ENCODE measurements at places on chromosomes 2 and 18.

DNA sequence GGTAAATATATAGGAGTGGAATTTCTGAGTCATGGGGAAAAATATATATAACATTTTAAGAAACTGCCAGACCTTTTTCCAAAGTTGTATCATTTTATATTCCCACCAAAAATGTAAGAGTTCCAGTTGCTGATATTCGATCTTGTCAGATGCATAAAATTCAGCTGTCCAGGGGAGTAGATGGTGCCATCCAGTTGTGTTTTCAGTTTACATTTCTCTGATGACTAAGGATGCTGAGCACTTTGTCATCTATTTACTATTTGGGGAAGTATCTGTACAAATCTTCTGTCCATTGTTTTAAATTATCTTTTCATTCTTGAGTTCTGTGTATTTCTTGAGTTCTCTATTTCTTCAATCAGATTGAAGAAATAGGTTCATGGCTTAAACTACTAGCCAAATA, 126.1 kb downstream of the RTN4 start:
- DNase-seq = no peak

DNA sequence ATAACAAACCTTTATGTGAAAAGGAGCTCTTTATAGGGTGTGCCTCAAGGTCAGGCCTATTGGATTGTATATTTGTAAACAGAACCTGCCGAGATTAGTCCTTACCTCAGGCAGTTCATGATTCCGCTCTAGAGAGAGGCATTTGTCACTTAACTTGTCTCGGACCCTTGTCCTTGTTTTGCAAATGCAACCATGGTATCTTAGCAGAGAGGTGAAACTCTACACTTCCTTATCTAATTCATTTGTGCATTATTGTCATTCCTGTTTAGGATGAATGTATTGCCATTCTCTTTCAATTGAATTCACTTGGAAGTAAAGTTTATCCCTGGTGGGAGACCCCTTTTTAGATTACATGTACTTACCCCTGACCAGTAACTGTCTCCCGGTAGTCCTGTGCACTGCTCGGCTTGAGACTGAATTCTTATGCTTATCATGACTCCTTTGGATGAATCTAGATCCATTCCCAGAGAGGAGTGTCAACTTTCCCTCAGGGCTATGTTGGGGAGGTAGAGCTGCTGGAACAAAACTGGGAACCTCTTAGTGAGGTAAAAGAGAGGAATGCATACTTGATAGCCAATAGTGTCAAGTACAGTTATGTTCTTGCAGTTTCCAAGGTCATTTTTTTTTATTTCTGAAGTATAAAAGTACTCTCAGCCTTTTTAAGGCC, 46.6 kb downstream of the SGPP2 start:
- no peak for DNase-seq

DNA sequence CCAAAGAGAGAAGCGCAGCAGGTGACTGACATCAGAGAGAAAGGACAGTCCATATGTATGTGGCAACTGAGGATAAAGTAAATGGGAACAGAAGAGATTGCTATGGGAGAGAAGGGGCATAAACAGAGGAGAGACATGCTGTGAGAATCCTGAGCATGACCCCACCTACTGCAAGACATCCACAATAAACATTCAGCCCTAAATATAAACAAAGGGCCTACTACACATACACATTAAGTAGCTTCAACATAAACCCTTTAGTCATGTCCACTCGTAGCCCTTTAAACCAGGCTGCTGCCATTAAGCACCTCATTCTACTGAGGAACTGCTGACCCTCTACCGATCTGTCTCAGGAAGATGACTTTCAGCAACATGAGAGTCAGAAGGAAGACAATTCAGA, 32.9 kb downstream of the CCBE1 start:
- DNase-seq = no peak

DNA sequence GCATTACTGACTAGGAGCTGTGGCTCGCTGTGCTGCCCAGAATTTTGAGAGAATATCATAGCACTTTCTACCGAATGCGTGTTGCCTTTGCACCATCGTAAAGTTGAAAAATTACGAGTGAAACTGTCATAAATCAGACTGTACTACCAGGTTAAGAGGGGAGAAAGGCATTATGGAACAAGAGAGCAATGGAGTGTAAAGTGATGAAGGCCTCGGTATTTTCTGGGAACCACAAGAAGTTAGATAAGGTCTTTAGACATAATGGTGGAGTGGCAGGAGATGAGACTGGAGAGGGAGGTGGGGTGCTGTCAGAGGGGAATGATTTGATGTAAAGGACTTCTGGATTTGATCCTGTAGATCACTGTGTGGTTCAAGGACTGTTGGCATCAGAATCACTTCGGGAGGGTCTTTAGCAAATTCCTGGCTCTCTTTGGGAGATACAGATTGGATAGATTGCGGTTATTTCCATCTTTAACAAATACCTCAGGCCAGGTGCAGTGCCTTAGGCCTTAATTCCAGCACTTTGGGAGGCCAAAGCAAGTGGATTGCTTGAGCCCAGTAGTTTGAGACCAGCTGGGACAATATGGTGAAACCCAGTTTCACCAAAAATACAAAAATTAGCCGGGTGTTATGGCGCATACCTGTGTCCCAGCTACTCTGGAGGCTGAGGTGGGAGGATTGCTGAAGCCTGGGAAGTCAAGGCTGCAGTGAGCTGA, 4.9 kb upstream of the ADGRF3 start:
- DNase-seq = no peak

- no peak for DNase-seq
Observed at GRCh38 chr18:59839246-59839645, 60.5 kb upstream of the PMAIP1 start.

DNA sequence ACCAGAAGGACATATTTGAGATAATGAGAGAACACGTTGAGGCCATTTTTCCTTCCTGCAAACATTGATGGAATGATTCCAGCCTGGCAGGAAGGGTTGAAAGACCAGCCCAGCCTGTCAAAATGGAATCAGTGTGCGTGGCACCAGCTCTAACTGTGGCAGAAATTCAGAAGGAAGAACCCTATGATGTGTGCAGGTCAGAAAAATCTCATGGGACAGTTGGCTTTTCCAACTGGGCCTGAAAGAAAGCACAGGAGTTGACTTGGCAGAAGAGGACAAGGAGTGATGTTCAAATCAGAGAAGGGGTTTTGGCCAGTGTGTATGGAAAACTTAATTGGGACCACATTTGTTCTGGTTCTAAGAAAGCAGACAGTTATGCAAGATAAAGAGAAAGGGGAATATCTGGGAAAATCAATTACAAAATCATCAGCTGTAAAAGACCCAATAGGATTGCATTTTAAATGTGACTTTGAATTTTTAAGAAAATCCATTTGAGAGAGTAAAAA, 192.8 kb upstream of the PID1 start:
- DNase-seq = no peak

- DNase-seq = no peak
Observed at GRCh38 chr2:172402198-172402597, 25.2 kb upstream of the ITGA6 start.

DNA sequence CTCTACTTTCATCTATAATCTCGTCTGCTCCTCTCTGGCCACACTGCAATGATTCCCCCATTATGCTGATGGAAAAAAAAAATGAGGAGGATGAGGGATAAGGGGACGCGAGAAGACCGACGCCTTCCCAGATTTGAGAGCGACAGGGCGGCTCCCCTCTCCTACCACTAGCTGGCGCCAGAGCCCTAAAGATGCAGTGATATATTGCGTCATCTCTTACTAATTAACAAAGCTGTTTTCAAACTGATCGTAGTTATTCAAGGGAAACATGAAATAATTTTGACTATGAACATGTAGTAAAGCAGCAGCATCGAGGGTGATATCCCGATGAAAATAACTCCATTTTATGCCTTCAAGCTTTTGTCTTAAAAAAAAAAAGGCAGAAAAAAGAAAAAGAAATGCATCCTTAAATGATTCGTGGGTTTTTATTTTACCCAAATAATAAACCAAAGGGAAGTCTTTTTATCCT, 48.0 kb upstream of the HNRNPA3 start:
- DNase-seq = no peak

- no peak for DNase-seq
Observed at GRCh38 chr2:71790226-71791060, 337.1 kb downstream of the DYSF start.

GRCh38 chr18:58640891-58641610, 12.2 kb upstream of the ALPK2 start:
- DNase-seq = no peak

- no peak for DNase-seq
Observed at GRCh38 chr2:24076849-24077534, 866 bp upstream of the SF3B6 start.

DNA sequence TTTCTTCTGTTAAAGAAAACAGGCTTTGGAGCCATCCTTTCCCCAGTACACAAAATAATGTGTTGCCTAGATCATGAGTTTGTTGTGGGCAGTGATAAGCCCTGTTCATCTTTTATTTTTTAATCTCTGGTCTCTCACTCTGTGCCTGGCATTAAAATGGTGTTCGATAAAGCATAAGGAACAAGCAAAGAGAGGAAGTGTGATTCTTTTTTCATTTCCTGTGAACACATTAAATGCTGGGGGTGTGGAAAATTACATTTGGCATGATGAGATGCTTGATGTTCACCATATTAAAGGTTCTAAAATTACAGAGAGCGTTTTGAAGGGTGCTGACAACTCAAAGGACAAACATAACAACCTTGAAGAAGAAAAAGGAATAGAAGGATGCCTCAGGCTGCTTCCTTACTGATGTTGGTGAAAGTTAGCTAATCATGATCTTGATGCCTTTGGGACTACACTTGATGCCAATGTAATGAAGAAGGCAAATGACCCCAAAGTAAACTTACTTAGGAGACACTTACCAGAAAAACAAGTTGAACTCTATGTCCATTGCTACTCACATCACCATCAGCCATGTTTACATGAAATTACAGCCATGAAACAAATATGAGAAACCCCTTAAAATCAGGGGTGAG, 33.0 kb downstream of the TMEFF2 start:
- DNase-seq = no peak

DNA sequence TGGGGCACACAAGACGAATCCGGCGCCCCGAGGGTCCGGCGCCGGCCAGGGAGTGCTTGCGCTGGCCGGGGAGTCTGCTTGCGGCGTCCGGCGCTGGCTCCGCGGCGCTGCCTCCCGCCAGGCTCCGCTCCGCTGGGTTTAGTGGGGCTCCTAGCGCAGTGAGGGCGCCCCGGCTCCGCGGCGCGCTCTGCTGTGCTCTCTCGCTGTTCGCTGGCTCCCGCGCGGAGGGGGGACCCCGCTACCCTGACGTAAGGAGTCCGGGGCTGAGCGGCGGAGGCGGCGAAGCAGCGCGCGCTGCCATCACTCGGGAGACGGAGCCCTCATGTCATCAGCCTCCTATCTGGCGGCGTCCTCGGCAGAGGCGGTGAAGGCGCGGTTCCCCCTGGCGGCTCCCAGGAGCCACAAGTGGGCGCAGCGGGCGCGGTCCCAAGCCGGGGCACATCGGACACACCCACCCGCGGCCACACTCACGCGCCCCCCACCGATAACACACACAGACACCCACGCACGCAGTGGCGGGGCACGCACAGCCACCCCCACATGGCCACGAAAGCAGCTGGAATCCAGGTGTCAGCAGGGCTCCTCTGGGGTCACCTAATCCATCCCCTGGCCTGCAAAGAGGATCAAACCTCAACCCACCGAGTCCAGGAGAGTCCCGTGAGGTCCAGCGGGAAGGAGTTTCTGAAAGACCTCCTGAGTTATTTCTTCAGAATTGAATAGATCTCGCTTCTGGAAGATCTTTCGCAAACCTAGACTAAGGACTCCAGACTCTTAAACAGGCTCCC, at the start of gene C1QL2:
Gene C1QL2 (minus strand): TSS at position 189 of the 785 bp plus-strand sequence. CDS start 482 bp downstream, outside the sequence.
- DNase-seq = no peak

- no peak for DNase-seq
Observed at GRCh38 chr2:174663550-174663949, 65.9 kb upstream of the WIPF1 start.

- DNase-seq = no peak
Observed at GRCh38 chr18:506801-507200, 6.3 kb upstream of the COLEC12 start.

DNA sequence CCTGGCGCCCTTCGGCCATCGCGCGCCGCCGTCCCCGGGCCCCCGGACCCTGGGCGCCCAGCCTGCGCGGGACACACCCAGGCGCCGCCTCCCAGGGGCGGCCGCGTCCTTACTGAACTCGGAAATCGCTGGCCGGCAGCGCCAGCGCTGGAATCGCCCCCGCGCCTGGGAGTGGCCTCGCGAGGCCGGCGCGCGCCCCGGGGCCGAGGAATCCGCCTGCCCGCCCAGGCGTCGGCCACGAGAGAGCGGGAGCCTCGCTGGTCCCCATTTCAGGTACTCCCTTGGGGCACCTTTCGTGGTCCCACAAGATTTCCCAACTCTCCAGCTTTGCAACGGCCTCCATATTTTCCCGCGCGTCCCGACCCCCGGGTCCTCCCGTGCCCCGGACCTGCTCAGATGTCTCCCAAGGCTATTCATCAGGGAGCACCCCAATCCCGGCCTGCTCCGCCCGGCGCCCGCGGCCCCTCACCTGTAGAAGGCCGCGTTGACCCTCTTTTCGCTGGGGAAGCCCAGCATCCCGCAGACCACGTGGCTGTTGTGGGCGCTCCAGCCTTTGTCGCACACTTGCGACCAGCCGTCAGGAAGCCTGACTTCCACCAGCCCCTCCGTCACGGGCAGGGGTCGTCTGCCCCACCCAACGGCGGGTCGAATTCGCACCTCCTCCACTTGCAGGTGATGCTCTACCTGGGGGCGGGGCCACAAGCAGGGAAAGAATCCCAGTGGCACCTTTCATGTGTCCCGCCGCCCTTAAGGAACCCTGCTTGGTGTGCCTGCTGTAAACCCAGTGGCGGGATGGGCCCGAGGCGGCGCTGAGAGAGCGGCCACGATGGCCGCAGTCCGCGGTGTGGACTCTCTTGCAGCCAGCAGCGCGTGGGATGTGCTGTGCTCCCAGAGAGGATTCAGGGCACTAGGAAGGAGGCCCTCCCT, 4.6 kb downstream of the LOXL3 start:
- DNase-seq = no peak

DNA sequence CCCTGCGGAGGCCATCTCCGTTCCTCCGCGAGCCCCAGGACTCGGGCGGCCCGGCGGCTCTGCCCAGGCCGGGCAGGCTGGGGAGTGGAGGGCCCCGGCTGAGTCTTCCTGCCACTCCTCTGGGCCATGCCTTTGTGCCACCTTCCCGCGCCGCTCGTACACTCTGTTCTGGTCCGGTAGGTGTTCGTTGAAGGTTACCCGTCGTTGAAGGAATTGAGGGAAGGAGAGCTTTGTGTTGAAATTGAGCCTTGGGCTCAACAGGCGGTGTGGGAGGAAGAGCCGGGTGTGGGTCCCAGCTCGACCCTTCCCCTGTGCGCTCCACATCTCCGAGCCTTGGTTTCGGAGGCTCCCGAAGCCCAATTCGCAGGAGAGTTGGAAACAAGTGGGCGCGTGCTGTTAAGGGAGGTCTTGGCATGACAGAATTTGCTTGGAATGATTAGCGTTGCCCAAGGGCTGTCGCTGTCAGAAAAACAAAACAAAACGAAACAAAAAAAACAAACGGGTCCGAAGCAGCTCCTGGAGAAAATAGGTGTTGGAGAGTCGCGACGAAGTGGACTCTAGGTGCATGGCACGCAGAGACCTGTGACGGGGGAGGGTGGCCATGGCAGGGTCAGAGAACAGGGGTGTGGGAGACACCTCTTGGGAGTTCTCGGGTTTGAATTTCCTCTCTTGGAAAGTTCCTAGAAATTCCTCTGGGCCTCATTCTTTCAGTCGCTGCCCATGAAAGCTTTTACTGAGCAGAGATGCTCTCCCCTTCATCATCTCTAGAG, 1.2 kb upstream of the MZT2A start:
- DNase-seq = no peak
